ENCODE measurements at places on chromosomes 13 and 19. TPM values are rescaled to one million over a fixed set of nuclear protein-coding genes. Genes with fewer than 3 reads are reported as not detected.

Gene DNAJC15
- 18.3 TPM for total RNA-seq

Gene CGB8
- total RNA-seq, result not detected

DNA sequence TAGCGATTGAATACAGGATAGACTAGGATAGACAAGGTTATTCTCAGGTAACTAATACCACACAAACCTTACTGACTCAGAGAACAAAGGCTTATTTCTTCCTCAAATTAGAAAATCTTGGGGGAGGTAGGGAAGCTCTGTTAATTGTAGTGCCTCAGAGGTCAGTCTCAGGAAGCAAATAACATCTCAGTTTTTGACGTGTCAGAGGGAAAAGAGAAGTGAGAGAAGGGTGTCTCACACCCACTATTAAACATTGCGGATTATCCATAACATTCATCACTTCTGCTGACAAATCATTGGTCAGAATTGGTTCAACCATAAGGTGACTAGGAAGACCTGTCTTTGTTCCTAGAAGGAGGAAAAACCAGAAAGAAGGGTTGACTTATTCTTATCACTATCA is 579.4 kb upstream of the MIR17HG start:
- H3K27ac ChIP-seq, result no peak overlapping the region
- no peaks in the 10 kb centered on the region for H3K36me3 ChIP-seq
- no peak for DNase-seq

DNA sequence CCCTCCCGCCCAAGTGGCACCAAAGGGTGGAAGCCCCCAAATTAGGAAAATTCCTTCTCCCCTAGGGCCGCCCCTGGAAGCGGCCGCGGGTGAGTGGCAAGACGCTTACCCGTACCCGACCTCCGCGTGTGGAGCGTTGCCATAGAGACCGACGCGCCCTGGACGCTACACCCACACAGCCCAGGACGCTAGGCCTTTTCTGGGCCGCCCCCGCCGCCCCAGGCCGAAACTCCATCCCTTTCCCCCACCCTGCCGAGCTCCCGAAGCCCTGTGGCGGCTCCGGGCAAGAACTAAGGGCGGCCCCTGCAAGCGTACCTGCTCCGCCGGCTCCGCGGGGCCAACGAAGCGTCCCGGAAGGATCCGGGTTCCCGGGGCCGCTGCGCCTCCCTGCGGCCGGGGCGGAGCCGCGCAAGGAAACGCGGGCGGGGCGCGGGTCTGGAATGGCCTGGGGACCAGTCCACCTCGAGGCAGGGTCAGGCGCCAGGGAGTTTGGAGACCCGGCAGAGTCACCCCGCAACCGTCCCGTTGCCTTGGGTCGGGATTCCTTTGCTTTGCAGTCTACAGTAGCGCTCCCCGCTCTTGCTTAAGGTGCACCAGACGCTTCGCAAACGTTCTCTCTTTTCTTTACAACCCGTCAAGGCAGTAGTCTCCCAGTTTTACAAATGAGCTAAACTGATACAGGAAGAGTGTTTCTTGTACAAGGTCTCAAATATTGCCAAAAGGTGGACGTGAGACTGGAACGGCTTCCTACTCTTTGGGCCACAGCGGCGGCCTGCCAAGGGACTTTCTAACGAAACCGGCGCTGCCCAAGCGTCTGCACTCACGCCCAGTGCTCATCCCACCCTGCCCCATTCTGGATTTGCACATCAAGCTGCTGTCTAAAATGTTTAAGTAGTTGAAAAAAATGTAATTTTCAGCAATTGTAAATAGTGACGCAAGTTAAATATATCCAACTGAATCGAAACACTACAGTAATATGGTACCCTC is at the start of gene NEK5:
Gene NEK5, minus strand, starts transcription at position 360 of the 987 bp plus-strand sequence. CDS start 1,591 bp downstream, outside the sequence.
- no peaks in the 10 kb centered on the region for H3K27me3 ChIP-seq
- H3K4me1 ChIP-seq, result peaks cover 9% of the 10 kb centered on the region
- no peak within 1 kb of the TSS for H3K27ac ChIP-seq
- peak; percentile 67 for DNase-seq

- DNase-seq, result no peak
- no peak overlapping the region for H3K27ac ChIP-seq
- H3K27me3 ChIP-seq, result no peaks in the 10 kb centered on the region
- H3K4me1 ChIP-seq, result no peaks in the 10 kb centered on the region
Measured at GRCh38 chr19:47086280-47086679, 27.3 kb downstream of the ZC3H4 start.

GRCh38 chr19:31516756-31517155 is 167.5 kb upstream of the TSHZ3 start:
- no peaks in the 10 kb centered on the region for H3K4me1 ChIP-seq
- DNase-seq, result no peak
- H3K36me3 ChIP-seq, result no peaks in the 10 kb centered on the region
- H3K4me3 ChIP-seq, result no peak overlapping the region
- no peak overlapping the region for H3K27ac ChIP-seq

- H3K36me3 ChIP-seq, result no peaks in the 10 kb centered on the region
- H3K27ac ChIP-seq, result peak overlapping the region; percentile 66
- no peaks in the 10 kb centered on the region for H3K27me3 ChIP-seq
- peak; percentile 90 for DNase-seq
- peaks cover 16% of the 10 kb centered on the region for H3K4me1 ChIP-seq
Measured at GRCh38 chr19:2176337-2176994, 12.7 kb downstream of the DOT1L start.

DNA sequence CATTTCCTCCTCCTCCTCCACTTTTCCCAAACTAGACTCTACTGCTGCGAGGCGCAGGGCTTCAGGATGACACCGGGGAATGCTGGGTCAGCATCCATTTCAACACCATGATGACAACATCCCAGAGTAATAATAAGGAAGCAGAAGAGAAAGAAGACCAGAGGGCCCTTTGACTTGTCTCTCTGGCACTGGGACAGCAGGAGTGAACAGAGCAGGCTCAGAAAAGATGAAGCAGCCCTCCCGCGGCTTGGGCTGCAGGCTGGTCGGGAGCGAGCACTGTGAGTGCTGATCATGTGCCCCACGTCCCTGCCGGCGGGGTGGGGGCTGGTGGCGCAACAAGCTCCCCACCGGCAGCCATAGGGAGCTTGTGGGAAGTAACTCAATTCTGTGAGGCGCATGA is 30.5 kb downstream of the RANBP3 start:
- H3K27me3 ChIP-seq, result no peaks in the 10 kb centered on the region
- H3K4me1 ChIP-seq, result peaks cover 46% of the 10 kb centered on the region
- H3K27ac ChIP-seq, result peak overlapping the region; percentile 72
- no peaks in the 10 kb centered on the region for H3K36me3 ChIP-seq
- DNase-seq, result peak; percentile 39
- H3K4me3 ChIP-seq, result no peak overlapping the region

GRCh38 chr13:91313103-91313502 is 34.4 kb upstream of the MIR17HG start:
- no peaks in the 10 kb centered on the region for H3K36me3 ChIP-seq
- no peak for DNase-seq
- no peaks in the 10 kb centered on the region for H3K27me3 ChIP-seq
- no peak overlapping the region for H3K27ac ChIP-seq
- no peak overlapping the region for H3K4me3 ChIP-seq
- no peaks in the 10 kb centered on the region for H3K4me1 ChIP-seq

DNA sequence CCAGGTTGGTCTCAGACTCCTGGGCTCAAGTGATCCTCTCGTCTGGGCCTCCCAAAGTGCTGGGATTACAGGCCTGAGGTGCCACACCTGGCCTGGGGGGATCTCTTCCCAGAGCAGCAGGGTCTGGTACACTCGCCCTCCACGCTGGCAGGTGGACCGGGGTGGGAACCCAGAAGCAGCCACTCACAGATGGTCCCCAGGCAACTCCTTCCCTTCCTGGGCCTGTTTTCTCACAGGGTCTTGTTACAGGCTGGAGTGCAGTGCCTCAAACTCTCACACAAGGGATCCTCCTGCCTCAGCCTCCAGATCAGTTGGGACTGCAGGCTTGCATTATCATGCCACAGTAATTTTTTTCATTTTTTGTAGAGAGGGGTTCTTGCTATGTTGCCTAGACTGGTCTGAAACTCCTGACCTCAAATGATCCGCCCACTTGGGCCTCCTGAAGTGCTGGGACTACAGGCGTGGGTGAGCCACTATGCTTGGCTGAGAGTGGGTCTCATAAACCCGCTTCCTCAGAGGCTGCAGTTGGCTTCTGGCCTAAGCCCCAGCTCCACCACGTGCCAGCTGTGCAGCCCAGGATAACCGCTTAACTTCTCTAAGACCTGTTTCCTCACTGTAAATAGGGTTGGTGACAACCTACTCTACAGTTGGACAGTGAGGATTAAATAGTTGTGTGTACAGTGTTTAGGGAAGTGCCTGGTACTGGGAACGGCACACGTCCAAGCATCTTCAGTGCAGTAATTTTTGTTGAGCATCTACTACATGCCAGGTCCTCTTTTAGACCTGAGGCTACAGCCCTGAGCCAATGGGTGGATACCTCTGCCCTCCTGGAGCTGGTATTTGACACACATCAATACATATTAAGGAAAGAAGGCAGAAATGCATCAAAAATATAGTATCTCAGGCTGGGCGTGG is 871 bp upstream of the CCER2 start:
- no peak for DNase-seq
- peaks cover 1% of the 10 kb centered on the region for H3K36me3 ChIP-seq
- H3K4me1 ChIP-seq, result no peaks in the 10 kb centered on the region
- H3K4me3 ChIP-seq, result no peak overlapping the region

GRCh38 chr19:55520691-55521292 is 16.1 kb downstream of the SBK2 start:
- H3K27me3 ChIP-seq, result no peaks in the 10 kb centered on the region
- H3K36me3 ChIP-seq, result no peaks in the 10 kb centered on the region
- no peak for DNase-seq
- H3K4me3 ChIP-seq, result no peak overlapping the region
- H3K4me1 ChIP-seq, result no peaks in the 10 kb centered on the region

- H3K36me3 ChIP-seq, result no peaks in the 10 kb centered on the region
- no peaks in the 10 kb centered on the region for H3K27me3 ChIP-seq
- H3K4me3 ChIP-seq, result no peak overlapping the region
- peak overlapping the region; percentile 79 for H3K27ac ChIP-seq
- H3K4me1 ChIP-seq, result peaks cover 52% of the 10 kb centered on the region
Measured at GRCh38 chr19:18762125-18763023, 28.7 kb downstream of the COMP start.

DNA sequence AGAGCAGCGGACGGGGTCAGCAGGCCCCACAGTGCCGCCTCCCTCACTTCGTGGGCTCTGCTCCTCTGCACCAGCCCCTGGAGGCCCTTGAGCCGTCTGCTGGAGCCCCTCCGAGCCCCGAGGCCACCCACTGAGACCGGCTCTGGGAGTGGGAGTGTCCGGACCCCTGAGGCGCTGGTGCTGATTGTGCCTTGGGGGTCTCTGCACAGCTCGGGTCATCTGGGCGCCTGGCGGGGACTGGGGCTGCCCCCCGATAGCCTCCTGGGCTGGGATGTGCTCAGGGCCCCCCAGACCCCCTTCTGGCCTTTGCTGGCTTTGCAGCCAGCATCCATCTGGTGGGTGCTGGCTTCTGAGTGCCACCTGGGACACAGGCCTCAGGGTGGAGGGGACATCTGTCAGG is 15.4 kb downstream of the CBARP start:
- H3K4me3 ChIP-seq, result no peak overlapping the region
- peaks cover 48% of the 10 kb centered on the region for H3K36me3 ChIP-seq
- DNase-seq, result no peak
- H3K27me3 ChIP-seq, result no peaks in the 10 kb centered on the region
- no peak overlapping the region for H3K27ac ChIP-seq

- H3K4me3 ChIP-seq, result peak within 1 kb of the TSS; percentile 9
- no peaks in the 10 kb centered on the region for H3K36me3 ChIP-seq
- H3K27me3 ChIP-seq, result no peaks in the 10 kb centered on the region
- H3K27ac ChIP-seq, result peak within 1 kb of the TSS; percentile 88
- DNase-seq, result peak; percentile 65
Measured at GRCh38 chr19:10270616-10271394, at the start of gene ICAM1. Gene ICAM1 (plus strand): TSS chr19:10271120. CDS start chr19:10271160, 40 bp downstream.

- no peaks in the 10 kb centered on the region for H3K36me3 ChIP-seq
- DNase-seq, result no peak
- H3K27me3 ChIP-seq, result no peaks in the 10 kb centered on the region
Measured at GRCh38 chr19:32241932-32242710, 103.3 kb upstream of the ZNF507 start.

Data from thyroid gland (tissue), 4 donors.